ENCODE measurements at places on chromosomes 7 and 10.

DNA sequence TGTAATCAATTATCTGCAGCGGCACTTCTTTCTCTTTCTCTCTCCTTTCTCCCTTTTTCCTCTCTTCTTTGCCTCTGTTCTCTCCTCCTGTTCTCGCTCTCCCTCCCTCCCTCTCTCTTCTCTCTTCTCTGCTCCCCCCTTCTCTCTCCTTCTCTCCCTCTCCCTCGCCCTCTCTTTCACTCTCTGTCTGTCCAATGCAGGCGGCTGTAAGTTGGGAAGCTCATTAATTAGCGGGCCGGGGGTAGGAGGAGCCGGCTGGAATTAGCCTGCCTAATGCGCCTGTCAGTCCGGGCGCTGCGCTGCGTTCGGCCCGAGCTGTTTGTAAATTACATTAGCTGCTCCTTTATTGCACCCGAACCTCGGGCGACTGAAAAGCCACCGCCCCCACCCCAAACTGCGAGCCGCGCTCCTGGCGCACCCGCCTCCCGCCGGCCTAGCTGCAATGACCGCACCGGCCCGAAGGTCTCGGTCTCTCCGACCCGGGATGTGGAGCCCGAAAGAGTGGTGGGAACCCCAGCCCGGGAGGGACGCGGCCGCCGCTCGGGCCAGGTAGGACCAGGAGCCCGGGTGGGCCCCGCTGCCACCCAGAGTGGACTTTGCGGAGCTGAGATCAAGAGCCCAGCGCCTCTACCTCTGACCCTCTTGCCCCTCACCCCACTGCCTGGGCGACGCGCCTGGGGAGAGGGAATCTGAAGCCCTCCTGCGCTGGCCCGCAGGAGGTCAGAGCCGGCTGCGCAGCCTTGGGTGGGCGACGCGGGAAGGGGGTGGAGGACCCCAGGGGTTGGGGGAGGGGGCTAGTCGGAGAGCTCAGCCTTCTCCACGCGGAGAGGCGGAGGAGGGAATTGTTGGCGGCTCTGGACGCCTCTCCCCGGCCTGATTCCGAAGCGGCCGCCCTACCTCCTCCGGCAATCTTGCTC lies at the start of gene LBX1:
LBX1 (minus strand) TSS at position 198 of the 917 bp plus-strand sequence. CDS start 648 bp downstream, outside the sequence.
- DNase-seq: no peak

DNA sequence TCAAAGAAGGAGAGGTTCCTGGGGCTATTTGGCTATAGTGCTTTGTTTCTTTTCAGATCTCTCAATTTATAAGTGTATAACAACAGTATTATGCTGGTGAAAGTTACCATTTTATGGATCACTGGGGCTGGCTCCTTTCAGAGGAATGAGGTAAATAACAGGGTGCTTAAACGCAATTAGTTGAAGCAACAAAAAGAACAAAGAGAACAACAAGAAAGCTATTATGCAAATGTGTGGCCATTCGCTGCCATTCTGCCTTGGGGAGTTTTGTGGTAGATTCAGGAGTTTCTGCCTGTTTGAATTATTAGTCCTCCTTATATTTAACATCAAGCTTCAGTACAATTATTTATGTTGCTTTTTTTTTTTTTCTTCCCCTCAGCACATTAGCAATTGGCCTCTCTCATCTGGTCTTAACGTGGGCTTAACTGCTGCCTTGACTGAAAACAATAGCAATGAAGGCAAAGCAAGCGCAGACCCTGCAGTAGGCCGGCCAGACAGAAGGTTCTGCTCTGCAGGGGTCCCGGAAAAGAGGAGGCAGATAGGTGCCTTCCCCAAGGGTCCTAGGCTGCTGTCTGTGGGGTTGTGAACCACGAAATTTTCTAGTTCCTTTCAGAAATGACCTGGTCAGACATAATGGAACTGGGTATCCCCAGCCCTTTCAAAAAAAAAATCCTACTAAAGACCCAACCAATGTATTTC lies 339.9 kb upstream of the PODXL start:
- no peak for DNase-seq

GRCh38 chr7:105734233-105734632 lies 142.2 kb downstream of the ATXN7L1 start:
- no peak for DNase-seq

DNA sequence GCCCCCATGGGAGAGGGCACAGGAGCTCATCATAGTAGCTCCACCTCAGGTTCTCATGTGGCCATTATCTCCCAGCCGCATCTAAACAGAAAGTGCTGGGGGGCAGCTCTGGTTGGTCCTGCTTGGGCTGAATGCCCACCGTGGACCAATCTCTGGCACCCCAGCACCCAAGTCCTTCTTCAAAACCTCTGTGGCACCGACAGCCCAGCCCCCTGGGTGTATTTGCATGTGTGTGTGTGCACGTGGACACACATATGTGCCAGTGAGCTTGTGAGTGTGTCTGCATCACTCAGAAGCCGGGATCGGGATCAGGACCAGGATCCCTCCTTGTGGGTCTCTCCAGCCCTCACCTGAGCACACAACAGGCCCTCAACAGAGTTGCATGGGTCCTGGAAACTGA lies 68.2 kb downstream of the ALOX5 start:
- no peak for DNase-seq

DNA sequence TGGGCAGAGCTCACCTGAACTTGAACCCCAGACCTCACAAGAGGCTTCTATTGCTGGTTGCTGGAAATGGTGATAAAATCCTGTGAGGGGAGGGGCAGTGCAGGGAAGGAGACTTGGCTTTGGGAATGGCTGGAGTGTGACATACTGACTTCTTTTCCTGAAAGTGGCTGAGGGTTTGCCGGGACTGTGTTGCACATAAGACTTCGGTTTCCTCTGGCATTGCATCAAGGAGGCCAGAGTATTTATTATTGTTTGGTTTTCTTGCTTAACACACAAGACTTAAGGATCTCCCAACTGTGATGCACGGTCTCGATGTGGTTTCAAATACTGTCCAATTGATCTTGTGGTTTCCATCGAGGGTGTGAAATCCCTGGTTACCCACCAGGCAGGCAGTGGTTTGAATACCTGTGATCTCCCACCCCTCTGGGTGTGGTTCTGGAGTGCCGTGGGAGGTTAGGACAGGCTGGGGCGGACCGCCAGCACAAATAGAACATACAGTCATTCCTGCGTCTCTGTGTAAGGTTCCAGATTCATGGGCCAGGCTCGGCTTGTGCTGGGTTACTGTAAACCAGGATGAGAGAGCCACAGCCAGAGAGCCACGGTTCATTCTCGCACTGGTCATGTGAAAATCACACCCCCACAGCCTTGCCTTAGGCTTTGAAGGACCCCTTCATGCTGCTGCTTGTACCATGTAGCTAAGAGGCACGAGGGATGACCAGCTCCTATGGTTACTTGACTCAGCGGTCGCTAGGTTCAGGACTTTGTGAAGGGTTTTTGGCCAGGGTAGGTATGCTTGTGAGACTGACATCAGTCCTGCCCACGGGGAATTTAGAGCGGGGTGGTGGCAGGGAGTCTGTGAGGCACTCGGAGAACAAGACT lies 39.2 kb downstream of the WBP1L start:
- DNase-seq: no peak

DNA sequence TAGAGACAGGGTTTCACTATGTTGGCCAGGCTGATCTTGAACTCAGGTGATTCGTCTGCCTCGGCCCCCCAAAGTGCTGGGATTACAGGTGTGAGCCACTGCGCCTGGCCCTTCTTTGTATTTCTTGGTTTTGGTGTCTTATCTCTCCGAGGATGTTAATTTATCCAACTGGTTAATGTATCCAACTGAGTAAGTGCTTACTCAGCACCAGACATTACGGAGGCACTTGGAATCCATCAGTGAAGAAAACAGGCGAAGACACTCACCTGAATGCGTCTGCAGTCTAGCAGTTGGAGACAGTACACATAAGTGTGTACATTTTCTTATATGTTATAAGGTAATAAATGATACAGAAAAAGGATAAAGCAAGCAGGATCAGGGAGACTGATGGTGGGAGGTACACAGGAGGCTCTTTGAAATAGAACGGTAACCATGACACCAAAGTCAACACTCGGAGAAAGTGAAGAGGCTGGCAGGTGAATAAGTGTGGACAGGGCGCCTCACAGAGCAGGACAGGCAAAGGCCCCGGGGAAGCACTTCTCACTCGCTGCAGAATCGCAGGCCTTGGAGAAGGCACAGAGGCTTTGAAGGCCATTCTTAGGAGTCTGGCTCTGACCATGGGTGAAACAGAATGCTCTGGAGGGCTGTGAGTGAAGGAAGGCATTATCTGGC lies 73.1 kb downstream of the LANCL2 start:
- no peak for DNase-seq

- DNase-seq: no peak
These were observed 290.2 kb upstream of the GHITM start for GRCh38 chr10:83849150-83849549.

DNA sequence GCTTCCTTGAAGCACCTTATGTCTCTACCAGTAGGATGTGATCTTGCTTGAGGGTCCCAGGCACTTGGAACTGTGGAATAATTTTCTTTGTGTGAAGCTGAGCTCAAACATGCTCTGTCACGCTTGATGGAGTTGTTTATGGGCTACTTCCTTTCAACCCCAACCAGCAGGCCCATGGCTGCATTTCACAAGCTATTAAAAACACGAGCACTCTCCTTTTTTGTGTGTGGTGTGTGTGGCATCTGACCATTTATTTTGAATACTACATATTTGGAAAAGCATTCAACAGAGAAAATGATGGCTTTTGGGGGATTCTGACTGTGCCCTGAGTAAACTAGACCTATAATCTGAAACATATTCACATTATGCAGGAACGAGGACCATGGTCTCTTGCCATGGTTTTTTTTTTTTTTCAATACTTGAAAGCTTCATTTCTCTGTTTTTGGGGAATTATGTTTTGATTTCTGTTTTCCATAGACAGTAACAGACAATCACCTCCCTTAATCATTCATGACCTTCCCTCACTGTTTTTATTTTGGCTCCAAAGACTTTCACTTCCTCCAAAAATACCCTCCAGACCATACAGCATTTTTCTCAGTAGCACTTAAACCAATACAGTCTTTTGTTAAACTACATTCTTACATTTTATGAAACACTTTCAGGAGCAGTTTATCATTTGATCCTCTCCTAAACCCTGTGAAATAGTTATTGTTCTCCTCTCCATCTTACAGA lies 233.6 kb upstream of the BMPER start:
- no peak for DNase-seq

- DNase-seq: no peak
These were observed 32.9 kb downstream of the ICA1 start for GRCh38 chr7:8228766-8229674.

- DNase-seq: peak; percentile 91
These were observed at the start of gene DAGLB for GRCh38 chr7:6447581-6448199. DAGLB (minus strand) TSS chr7:6447954; CDS start chr7:6447842, 112 bp downstream.

DNA sequence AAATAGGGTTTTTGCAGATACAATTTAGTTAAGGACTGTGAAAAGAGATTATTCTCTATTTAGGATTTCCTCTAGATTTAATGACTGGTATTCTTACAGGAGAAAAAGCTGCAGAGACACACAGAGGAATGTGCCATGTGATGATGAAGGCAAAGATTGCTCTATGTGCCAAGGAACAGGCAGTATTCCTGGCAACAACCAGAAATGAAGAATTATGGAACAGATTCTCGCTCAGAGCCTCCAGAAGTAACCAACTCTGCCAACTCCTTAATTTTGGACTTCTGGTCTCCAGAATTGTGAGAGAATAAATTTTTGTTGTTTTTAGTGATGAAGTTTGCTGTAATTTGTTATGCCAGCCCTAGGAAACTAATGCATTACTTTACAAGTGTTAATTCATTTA lies 307.6 kb upstream of the SEMA3A start:
- no peak for DNase-seq

DNA sequence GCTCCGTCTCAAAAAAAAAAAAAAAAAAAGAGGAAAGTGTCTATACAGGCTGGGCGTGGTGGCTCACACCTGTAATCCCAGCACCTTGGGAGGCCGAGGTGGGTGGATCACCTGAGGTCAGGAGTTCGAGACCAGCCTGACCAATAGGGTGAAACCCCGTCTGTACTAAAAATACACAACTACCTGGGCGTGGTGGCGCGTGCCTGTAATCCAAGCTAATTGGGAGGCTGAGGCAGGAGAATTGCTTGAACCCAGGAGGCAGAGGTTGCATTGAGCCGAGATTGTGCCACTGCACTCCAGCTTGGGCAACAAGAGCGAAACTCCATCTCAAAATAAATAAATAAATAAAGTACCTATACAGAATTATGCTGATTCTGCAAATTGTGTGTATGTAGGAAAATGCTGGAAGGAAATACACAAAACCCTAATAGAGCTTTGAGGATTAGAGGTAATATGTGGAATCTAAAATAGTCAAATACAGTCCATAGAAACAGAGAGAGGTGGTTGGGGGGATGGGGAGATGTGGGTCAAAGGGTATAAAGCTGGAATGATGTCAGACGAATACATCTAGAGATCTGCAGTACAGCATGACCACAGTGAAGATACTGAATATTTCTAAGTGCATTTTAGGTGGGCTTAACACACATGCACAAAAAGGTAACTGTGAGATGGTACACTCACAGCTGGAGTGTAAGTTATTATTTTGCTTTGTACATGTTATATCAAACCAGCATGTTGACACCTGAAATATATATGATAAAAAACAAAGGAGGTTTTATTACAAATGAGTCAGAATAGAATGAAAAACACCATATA lies 174.5 kb upstream of the KLF14 start:
- no peak for DNase-seq

- no peak for DNase-seq
These were observed 104.0 kb downstream of the JAZF1 start for GRCh38 chr7:28076423-28077200.

DNA sequence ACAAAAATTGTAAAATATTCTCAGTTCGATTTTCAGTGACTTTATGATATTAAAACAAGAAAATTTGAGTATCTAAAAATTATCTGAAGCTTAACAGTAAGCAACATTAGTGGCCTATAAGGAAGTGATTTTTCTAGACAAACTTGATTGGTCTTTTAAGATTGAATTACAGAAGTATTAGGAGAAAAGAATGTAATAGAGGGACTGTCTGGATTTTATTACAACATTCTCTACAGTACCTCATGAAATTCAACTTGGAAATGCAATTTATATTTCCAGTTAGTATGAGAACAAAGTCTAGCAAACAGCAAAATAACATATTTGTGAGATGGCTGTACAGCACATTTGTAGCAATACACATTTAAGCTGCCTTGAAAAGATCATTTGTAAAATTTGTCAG lies 18.8 kb downstream of the REEP3 start:
- no peak for DNase-seq

- DNase-seq: no peak
These were observed 32.5 kb downstream of the CDCA7L start for GRCh38 chr7:21912931-21913780.
